Stimulated activated CD4-positive, alpha-beta T cell treated with anti-CD3 and anti-CD28 coated beads, Interleukin-2, amount 100 ng/mL, for 24 hours (primary cell): ENCODE measurements at places on chromosomes 2 and 18.

GRCh38 chr2:175414882-175415487 is 233.5 kb upstream of the ATP5MC3 start:
- DNase-seq: peak; percentile 16

- DNase-seq: peak; percentile 40
Measured at GRCh38 chr2:112055730-112056625, 909 bp downstream of the TMEM87B start.

- DNase-seq: no peak
Measured at GRCh38 chr18:8730080-8730827, 24.9 kb downstream of the MTCL1 start.

DNA sequence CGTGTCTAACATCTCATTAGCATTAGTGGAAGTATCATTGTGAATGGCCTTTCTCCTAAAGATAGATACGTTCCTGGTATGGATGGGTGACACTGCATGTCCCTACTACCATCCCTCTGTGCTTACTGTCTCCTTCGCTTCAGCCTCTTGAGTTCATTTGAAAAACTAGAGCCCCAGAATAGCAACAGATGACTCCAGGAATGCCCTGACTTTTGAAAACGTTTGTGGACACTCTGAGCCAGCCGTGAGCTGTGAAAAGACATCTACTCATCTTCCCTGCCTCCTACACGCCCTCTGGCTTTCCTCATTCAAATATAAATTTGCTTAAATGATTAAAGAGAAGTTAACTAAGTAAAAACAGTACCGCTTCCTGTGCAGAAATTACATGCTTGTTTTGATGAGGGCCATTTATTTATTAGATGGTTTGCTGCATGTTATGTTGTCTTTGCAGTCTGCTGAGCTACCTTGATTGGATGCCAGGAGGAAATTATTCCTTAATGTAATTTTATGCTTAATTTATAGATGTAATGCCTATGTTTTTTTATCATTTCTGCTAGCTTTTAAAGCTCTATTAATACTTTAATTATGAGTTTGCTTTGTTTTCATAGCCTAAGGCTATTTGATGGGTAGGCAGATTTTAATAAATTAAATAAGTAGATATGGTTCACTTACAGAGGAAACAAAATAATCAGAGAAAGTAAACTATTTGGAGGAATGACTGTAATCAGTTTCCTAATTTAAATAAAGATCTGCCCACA is 32.1 kb upstream of the MYO3B start:
- DNase-seq: no peak

DNA sequence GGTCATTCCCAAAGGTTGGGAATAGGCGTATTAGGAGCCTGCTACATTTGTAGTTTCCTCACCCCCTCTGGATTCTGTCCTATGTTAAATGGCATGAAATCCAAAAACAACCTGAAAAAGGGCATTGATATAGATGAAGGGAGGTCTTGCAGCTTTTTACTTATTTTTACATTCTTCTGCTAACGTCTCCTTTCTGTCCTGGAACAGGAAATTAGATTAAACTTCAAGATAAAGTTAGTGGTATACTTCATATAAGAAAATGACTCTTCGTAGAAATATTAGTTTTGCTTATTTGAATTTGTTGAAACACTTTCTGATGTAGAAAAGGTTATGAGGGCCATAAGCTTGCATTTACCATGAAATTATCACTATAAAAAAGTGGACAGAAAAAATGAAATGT is 694.5 kb downstream of the ADCYAP1 start:
- no peak for DNase-seq

DNA sequence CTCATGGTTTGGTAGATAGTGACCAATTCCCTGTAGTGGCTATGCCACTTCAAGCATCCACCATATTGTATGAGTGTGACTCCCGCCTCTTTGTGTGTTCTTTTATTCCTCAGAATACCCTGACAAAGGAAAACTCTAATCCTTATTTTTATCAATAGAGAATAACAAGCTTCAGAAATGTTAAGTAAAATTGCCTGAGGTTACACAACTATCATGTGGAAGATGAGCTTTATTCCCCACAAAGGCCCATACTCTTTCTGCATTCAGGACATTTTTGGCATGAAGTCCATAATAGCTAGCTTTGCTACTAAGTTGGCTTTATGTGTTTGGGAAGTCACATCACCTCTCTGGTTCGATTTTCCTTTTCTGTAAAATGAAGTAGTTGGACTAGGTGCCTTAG is 276.8 kb downstream of the PIK3C3 start:
- DNase-seq: no peak

- no peak for DNase-seq
Measured at GRCh38 chr2:25389161-25389560, 47.4 kb upstream of the DNMT3A start.
